ENCODE measurements at places on chromosomes 3 and 15.

DNA sequence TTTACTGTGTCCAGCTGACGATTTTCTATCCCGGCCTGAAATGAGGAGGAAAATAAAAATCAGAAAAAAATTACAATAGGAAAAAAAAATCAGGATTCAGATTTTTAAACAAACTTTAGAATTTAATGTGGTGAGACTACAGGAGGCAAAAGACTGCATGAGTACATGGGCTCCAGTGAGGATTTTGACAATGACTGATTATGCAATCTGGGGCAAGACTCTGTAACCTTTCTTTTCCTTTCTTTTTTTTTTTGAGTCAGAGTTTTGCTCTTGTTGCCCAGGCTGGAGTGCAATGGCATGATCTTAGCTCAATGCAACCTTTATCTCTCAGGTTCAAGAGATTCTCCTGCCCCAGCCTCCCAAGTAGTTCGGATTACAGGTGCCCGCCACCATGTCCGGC, 29.9 kb downstream of the SPG11 start:
- H3K27ac ChIP-seq = no peak overlapping the region
- DNase-seq = no peak
- no peaks in the 10 kb centered on the region for H3K4me1 ChIP-seq

DNA sequence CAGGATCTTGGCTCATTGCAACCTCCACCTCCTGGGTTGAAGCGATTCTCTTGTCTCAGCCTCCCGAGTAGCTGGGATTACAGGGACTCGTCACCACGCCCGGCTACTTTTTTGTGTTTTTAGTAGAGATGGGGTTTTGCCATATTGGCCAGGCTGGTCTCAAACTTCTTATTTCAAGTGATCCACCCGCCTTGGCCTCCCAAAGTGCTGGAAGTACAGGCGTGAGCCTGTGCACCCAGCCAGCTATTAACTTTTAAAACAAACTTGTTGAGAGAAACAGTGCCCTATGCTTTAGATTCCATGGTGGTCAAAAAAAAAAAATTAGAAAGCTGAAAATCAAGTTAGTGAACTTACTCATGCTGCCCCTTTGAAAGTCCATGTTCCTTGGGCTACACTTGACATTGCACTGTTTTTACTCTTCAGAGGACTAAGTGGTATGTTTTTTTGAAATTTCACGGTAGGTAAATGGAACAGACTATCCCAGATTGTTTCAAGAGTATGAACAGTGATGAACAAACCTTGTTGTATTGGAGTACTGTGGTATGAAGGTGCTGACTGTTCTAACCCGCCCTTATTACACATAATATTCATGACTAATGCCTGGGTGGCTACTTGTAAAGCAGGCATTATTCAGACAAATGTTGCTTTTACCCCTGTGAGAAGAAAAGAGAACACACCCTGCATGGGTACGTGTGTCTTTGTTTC, 206.9 kb downstream of the KLHL25 start:
- no peak overlapping the region for H3K4me3 ChIP-seq
- no peak for DNase-seq
- no peaks in the 10 kb centered on the region for H3K36me3 ChIP-seq
- peaks cover 58% of the 10 kb centered on the region for H3K4me1 ChIP-seq

DNA sequence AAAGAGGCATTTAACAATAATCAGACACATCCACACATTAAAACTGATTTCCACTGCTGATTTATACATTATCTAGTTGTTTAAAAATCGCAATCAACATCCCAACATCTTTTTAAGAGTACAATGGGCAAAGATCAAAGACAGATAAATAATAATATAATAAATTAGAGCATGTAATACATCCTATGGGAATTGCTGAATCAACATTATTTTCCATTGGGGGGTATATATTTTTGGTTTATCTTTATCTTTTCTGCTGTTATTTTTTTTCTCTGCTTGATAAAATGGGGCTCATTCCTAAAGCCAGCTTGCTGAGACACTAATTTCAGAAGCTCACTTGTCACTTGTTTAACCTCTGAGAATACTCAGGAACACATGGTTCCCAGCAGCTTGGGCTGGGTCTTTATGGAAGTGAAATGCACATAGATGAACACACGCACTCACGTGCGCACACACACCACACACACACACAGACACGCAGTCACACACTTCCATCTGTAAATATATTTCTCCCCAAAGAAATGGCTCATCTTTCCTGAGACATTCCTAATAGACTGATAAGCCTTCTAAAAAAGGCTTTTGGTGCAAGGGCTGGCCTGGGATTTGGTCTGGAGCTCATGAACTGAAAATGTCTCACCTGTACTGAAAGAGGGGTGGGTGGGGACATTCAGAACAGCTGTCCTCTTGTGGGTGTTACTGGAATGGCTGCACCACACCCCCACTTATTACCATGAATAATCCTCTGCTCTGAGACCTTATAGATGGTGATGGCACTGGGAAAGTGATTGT, 3.5 kb upstream of the PPIB start:
- peaks cover 5% of the 10 kb centered on the region for H3K27me3 ChIP-seq
- H3K4me3 ChIP-seq = no peak overlapping the region
- H3K27ac ChIP-seq = no peak overlapping the region

DNA sequence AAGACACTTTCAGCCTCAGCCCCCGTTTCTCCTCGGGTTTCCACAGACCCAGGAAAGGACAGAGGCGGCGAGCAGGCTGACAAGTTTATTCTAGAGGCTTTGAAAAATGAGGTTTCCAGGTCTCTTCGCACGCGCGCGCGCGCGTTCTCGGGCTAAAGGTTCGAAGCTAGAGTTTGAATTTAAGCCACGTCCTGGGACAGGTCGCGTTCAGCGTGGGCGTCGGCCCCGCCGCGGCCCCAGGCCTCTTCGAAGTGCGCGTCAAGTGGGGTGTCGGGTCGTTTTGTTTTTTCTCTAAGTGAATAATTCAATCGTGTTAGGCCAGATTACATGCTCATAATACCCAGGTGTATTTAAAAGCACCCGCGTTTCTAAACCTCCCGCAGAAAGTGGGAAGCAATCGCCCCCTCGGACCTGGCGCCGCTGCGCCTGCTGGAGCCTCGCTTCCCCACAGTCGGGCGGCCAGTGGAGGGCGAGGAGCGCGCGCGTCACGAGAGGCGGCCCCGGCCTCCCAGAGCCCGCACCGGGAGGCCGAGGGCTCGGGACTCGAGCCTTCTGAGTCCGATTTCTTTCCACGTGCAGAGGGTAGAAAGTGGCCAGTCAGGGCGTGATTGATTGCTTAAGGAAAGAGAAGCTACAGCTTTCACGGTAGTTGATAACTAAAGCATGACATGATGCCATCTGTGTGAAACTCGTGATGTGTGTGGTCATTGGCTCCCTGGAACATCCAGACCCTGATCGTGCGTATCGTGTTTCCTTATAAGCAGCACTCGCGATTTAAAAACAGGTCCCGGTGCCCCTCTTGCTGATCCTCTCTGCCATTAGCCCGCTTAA, 15.8 kb upstream of the SOX2 start:
- H3K4me1 ChIP-seq = peaks cover 54% of the 10 kb centered on the region
- peak overlapping the region; percentile 59 for H3K27ac ChIP-seq
- H3K36me3 ChIP-seq = no peaks in the 10 kb centered on the region
- peak; percentile 46 for DNase-seq
- peak overlapping the region; percentile 78 for H3K4me3 ChIP-seq

DNA sequence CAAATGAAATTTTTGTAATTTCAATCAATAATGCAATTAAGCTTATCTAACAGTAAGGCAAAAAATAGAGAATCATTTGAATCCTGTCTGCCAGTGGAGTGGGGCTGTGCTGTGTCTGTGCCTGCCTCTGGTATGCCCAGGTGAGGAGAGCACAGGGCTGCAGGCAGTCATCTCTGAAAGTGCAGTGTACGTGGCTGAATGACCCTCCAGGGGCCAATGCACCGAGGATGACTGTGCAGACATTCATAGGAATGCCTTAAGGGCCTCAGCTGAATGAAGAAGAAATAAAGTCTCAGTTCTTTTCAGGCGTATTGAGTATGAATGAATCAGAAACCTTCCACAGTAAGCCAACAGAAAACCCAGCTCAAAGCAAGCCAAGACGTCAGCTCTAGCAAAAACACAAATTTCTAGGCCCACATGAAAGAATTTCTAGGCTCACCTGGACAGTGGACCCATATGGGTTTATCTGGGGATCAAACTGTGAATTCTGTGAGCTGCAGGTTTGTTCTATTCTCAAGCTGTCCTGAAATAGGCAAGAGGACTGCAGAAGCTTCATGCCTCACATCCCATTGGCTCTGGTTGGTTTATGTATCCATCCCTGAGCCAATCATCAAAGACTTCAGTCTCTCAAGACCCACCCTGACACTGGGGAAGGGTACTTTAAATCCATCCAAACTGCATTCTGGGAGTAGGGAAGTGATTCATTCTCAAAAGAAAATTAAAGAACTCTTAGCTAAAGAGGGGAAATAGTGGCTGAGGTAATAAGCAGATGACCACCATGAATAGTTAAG, 123.4 kb downstream of the SSR3 start:
- peaks cover 27% of the 10 kb centered on the region for H3K4me1 ChIP-seq
- no peak for DNase-seq
- H3K27ac ChIP-seq = no peak overlapping the region
